ENCODE measurements at places on chromosomes 2 and 18.

- no peak for DNase-seq
These were observed 27.4 kb downstream of the ADI1 start for GRCh38 chr2:3491716-3492474.

DNA sequence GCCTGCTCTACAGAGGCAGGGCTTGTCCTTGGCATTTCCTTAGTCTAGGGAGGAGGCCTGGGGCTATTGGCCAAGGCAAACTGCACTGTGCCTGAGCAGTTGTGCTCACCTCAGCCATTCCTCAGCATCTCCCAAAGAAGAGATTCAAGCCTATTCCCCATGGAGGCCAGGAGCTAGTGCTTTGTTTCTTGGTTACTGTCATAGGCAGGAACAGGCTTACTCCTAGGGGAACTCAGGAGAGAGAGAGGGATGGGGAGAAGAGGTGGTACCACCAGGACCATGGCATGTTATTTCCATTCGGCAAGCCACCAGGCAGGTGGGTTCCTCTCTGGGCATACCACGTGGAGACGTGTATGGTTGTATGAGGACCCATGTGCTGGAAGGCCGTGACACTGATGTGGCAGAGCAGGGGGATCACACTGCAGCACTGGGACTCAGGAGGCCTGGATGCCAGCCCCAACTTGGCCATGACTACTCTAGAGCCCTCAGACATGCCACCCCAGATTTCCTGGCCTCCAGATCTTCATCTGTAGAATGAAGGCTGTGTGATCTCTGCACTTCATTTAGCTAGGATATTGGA lies 233.7 kb downstream of the LOXHD1 start:
- no peak for DNase-seq

- no peak for DNase-seq
These were observed 266.6 kb downstream of the ACTR3 start for GRCh38 chr2:114156366-114157056.

DNA sequence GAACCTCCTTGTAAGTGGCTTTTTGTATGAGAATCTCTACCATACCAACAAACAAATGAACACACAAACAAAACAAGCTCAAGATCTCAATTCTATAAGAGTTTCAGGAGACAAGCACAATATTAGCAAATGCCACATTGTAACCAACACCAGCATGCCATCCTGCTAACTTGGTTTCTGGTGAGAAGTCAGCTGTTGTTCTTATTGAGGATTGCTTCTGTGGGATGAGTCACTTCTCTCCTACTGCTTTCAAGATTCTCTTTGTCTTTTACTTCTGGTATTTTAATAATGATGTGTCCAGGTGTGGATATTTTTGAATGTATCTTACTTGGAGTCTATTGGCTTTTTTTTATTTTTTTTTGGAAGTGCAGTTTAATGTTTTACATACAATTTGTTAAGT lies 131.7 kb downstream of the BCL2L11 start:
- no peak for DNase-seq

DNA sequence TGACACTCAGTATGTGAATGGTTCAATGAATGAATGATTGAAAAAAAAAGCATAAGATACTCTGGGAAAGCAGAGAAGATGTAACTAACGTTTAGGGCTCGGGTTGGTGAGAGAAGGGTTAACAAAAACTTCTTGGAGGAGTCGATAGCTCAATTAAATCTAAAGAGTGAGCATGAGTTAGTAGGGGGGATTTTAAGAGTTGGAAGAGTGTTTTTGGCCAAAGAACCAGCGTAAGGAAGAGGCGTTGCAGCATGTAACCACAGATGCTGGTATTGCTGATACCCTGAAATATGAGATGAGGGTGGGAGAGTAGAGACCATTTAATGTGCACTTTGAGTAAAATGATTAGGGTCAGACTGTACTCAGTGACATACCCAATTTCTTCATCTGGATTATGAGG lies 14.5 kb downstream of the ARHGAP28 start:
- no peak for DNase-seq

DNA sequence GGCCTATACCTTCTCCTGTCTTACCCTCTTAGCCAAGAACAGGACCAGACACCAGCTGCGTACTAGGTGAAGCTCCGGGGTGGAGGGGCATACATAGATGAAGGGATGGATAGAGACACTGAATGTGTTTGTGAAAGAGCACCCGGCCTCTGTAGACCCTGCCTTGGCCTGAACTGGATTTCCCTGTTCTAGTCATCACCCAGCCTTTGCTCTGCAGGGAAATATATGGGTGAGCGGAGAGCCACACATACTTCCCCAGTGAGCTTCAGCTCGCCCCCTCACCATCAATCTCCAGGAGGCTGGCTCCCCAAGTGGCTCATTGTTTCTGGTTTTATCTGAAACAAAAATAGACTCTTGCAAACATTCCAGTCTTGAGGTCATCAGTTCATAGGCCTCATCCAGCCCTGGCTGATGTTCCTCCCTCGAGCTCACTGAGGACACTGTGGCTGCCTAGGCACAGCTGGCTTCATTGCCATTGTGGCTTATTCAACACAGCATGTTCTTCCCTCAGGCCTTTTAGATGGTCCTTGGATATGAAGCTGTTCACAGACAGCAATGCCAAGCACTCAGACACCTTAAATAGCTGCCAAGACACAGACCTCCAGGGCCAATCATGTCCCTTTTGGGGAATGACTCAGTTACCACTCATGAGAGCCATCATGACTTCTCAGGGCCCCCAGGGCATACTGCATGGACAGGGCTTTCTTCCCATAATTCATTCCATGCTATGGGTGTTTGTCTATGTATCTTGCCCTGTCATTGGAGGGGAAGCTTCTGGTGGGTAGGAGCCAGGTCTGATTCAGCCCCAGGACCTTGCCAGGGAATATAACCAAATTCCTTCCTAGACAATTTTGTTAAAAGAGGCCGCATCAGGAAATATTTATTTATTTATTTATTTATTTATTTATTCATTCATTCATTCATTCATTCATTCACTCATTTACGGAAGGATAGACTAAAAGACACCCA lies 82.4 kb downstream of the TTC32 start:
- DNase-seq: no peak

- no peak for DNase-seq
These were observed 319.9 kb upstream of the HS6ST1 start for GRCh38 chr2:128638341-128639119.

DNA sequence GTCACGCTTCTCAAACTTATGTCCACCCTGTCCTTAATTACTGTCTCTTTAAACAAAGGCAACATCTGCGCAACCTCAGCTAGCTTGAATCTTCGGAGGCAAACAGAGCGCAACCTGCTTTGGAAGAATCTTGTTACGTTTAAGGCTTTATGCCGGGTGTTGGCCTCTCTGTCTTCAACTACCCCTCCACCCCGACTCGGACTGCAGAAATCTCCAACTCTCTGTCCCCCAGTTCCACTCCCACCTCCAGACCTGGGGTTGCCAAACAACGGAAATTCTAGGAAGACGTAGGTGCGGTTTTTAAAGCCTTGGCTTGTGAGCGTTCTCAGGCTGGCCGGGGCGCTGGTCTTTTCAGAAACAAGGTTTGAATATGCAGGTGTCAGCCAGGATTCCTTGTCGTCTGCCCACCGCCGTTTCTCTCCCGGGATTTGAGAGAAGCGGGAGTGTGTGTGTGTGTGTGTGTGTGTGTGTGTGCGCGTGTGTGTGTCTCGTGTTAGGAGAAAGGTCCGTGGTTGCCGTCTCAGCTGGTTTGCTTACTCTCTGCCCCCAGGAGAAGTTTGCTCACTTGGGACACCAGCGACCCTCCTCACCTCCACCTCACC lies 1.1 kb upstream of the ONECUT2 start:
- DNase-seq: no peak

GRCh38 chr2:29518010-29518409 lies 402.8 kb downstream of the CLIP4 start:
- DNase-seq: no peak

All from caudate nucleus (tissue), 63 donors.